ENCODE measurements at places on chromosomes 3 and 15.

GRCh38 chr3:157921811-157922210 lies 184.4 kb downstream of the SHOX2 start:
- no peak for DNase-seq

DNA sequence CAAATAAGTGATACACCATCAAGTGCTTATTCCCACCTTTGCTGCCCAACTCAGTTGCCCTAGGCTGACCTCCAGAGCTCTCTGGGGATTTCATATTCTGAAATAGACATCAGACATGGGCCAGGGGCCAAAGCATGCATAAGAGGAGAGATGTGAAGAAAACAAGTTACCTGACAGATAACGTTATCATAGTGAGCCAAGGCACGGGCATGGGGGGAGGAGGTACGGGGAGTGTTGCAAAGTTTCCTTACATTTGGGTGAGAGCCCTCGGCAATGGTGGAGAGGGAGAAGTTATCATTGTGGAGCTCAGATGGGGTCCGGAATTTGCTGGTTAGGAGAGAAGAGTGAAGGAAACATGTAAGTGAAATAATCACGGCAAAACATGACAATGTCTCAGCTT lies 9.8 kb downstream of the CSPG5 start:
- no peak for DNase-seq

DNA sequence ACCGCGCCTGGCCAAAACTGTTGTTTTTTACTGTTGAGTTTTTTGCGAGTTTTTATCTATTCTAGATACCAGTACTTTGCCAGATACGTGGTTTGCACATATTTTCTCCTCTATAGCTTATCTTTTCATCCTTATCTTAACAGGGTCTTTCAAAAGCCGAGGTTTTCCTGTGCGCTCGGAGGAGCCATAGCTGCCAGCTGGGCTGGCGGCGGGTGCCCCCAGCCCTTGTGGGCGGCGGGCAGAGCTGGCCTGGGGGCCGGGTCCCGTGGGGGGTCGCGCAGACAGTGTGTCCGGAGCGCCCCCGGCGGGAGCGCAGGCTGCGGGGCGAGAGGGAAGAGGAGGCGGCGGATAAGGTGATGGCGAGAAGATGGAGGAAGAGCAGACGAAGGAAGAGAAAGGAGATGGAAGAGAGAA lies 11.1 kb upstream of the EIF4A2 start:
- no peak for DNase-seq

- no peak for DNase-seq
These were observed 11.1 kb upstream of the ROPN1B start for GRCh38 chr3:125957674-125958510.

DNA sequence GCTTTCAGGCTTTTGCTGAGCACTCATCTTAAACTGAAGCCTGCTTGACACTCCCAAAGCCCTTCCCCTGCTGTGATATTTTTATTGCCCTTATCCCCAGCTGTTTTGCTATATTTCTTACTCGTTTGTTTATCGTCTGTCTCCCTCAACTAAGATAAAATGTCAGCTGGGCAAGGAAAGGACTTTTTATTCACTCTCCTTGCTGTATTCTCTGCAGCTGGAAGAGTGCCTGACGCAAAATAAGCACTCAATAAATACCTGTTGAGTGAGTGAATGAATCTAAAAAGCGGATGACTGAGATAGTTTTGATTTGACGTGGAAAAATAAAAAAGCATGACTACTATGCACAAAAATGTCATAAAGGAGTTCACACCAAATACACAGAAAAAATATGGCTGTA lies 84.8 kb upstream of the POMGNT2 start:
- DNase-seq = no peak

DNA sequence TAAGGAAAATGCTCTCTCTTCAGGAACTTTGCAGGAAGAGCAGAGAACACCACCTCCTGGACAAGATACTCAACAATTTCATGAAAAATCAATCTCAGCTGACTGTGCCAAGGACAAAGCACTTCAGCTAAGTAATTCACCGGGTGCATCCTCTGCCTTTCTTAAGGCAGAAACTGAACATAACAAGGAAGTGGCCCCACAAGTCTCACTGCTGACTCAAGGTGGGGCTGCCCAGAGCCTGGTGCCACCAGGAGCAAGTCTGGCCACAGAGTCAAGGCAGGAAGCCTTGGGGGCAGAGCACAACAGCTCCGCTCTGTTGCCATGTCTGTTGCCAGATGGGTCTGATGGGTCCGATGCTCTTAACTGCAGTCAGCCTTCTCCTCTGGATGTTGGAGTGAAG lies 200.5 kb downstream of the AKAP13 start:
- peak; percentile 9 for DNase-seq

DNA sequence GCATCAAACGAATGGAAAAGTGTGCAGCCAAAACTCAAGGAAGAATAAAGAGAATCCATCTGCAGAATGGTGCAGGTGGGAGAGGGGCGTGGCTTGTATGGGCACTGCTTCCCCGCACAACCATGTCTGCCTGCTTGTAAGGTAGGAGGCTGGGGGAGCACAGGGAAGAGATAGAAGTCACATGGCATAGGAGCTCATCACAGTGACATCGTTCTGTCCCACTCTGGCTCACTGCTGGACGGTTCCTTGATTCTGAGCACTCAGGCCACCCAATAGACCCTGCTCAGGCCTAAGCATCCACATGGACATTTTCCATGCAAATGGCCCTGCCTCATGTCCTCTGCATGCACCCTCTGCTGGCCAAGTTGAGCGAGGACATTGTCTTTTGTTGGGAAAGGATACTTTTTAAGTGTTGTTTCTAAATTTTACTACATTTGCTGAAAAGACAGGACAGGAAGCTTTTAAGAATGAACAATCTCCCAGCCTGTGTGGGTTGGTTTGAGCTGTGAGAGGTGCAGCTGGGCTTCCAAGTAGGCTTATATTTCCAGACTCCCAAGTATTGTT lies 3.1 kb downstream of the MYLK start:
- no peak for DNase-seq

- no peak for DNase-seq
These were observed 6.5 kb downstream of the ARHGEF3 start for GRCh38 chr3:56795097-56795828.

- no peak for DNase-seq
These were observed 3.6 kb downstream of the FOXP1 start for GRCh38 chr3:71579935-71580406.

GRCh38 chr15:75738647-75739325 lies 26.1 kb upstream of the CSPG4 start:
- peak; percentile 80 for DNase-seq

- DNase-seq = no peak
These were observed 80.4 kb upstream of the SLC6A6 start for GRCh38 chr3:14322001-14322400.

DNA sequence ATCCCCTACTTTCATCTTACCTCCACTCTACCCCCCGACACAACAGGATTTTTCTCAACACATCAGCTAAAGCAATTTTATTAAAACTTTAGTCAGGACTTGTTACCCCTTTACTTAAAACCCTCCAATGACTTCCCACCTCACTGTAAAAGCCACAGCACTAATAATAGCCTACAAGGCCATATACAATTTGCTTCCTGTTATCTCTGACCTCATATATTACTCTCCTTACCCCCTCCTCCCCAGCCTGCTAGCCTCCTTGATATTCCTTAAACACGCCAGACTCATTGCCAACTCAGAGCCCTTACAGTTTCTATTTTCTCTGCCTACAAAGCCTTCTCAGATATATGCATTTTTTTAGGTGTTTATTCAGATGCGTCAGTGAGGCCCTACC lies 54.4 kb downstream of the DCUN1D1 start:
- no peak for DNase-seq

DNA sequence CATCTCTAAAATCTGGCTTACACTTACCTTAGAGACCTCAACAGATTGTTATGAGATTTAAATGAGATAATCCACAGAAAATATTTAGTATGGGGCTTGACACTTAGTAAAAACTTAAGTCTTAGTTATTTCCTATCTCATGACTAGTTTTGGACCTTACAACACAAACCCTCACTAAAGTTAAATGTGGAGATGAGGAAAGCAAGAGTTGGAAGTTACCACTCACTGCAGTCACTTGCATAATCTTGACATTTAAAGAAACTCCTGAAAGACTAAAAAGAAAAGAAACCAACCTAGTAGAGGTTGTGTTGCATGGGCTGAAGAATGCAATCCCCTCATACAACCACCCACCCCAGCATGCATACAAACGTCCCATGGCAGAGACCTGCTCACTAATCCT lies 40.1 kb downstream of the ITGB5 start:
- no peak for DNase-seq

DNA sequence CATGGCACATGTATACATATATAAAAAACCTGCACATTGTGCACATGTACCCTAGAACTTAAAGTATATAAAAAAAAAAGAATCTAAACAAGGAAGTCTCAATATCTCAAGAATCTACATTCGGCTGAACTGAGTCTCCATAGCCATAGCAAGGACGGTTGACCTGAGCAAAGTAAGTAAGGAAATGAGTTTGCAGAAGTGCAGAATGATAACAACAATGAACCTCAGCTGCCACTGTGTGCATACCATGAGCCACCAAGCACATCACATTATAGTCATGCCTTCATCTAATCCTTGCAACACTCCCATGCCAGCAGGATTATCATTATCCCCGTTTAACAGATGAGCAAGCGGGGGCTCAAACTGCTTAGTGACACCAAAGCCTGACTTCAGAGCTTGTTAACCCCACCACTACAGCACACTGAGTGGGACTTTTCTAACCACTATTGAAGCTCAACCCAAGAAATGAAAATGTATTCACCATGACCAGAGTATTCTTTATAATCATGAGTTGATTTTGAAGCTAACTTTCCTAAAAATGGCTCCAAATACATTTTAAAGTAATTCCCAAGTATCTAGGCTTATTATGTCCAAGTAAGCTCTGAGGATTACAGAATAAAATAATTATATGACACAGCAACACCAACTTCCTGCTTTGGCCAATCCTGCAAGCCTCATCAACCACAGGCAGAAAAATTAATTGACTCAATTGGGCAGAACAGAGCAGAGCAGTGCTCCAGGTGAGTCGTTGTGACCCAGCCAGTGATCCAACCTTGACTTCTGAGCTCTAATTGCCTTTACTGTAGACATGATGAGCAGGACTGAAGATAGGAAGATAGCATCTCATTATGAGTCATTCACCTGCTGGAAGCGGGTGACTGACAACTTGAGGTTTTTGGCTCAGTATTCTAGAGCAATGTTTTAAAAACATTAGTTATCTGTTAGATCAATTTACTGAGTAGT lies 47.3 kb upstream of the IL12A start:
- no peak for DNase-seq

DNA sequence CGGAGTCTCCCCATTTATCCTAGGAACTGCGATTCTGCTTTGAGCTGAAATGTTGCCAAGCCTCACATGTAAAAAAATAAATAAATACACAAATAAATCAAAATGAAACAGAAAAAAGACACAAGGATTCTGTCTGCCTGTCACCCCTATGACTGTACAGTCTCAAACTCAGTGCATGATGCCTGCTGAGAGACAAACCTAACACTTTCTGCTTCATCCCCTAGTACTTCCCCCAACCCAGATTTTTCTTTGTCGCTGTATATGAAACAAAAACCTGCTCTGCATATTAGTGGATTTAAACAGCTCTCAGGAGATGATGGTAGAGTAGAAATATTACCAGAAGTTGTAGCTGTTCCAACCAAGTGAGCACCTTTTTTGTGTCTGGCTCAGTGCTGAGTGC lies 530.7 kb upstream of the CFAP20DC start:
- DNase-seq = no peak

GRCh38 chr15:64152507-64153387 lies 1.2 kb downstream of the SNX22 start:
- DNase-seq = no peak

- no peak for DNase-seq
These were observed 253.2 kb downstream of the MEX3B start for GRCh38 chr15:81792646-81793045.
